Activated T-helper 1 cell treated with anti-CD3 and anti-CD28 coated beads, Interleukin-12 subunit alpha, Interleukin-12 subunit beta, Interleukin-2, Interleukin-4 antibody, amounts not matched to agents 30 ng/mL and 10 ng/mL and 1 ng/mL, durations not matched to agents 14 hours and 24 hours and 36 hours (primary cell): ENCODE measurements at places on chromosomes 16 and 17.
A peak's percentile ranks its signal among the peaks of the same experiment; 100 is the strongest.

- no peaks in the 10 kb centered on the region for H3K4me1 ChIP-seq
- no peak overlapping the region for H3K27ac ChIP-seq
- no peak for DNase-seq
- H3K36me3 ChIP-seq, result no peaks in the 10 kb centered on the region
- H3K27me3 ChIP-seq, result peaks cover 13% of the 10 kb centered on the region
- H3K4me3 ChIP-seq, result no peak overlapping the region
Observed at GRCh38 chr16:90070440-90070839, 6.7 kb downstream of the PRDM7 start.

- no peak overlapping the region for H3K27ac ChIP-seq
- DNase-seq, result no peak
- H3K4me3 ChIP-seq, result no peak overlapping the region
- H3K4me1 ChIP-seq, result no peaks in the 10 kb centered on the region
- peaks cover 13% of the 10 kb centered on the region for H3K27me3 ChIP-seq
- H3K36me3 ChIP-seq, result no peaks in the 10 kb centered on the region
Observed at GRCh38 chr17:73617501-73617900, 26.7 kb downstream of the SDK2 start.

DNA sequence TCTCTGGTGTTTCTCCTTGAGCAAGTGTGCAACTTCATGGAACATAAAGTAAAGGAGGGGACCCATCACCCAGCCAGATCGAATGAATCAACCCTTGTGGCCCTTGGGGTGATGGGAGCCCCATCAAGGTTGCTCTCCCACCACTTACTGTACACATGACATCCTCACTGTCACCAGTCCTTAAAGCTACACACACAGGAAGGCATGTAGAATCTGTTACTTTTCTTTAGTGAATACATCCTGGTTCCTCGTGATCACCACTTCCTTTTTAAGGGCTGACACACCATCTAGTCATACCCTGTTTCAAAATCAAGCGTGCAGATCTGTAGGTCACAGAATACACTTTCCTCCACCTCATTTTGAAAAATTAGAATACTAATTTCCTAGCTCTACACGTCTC lies 22.6 kb upstream of the MPHOSPH6 start:
- peaks cover 20% of the 10 kb centered on the region for H3K4me1 ChIP-seq
- DNase-seq, result peak; percentile 7
- peaks cover 2% of the 10 kb centered on the region for H3K36me3 ChIP-seq
- peak overlapping the region; percentile 83 for H3K27ac ChIP-seq

- H3K36me3 ChIP-seq, result peaks cover 4% of the 10 kb centered on the region
- no peak overlapping the region for H3K4me3 ChIP-seq
- no peak overlapping the region for H3K27ac ChIP-seq
- no peak for DNase-seq
- H3K27me3 ChIP-seq, result no peaks in the 10 kb centered on the region
- H3K4me1 ChIP-seq, result peaks cover 46% of the 10 kb centered on the region
Observed at GRCh38 chr16:31256466-31256865, 3.3 kb upstream of the ITGAM start.

GRCh38 chr17:78840530-78840779 lies 159 bp downstream of the USP36 start:
- no peak for DNase-seq
- H3K27ac ChIP-seq, result peak overlapping the region; percentile 90
- peaks cover 43% of the 10 kb centered on the region for H3K4me1 ChIP-seq
- H3K36me3 ChIP-seq, result peaks cover 28% of the 10 kb centered on the region
- peak overlapping the region; percentile 87 for H3K4me3 ChIP-seq
- H3K27me3 ChIP-seq, result no peaks in the 10 kb centered on the region

- no peaks in the 10 kb centered on the region for H3K27me3 ChIP-seq
- peaks cover 5% of the 10 kb centered on the region for H3K36me3 ChIP-seq
- H3K27ac ChIP-seq, result peak overlapping the region; percentile 97
- peak; percentile 45 for DNase-seq
- H3K4me1 ChIP-seq, result peaks cover 66% of the 10 kb centered on the region
Observed at GRCh38 chr17:51119415-51120356, 982 bp downstream of the SPAG9 start.

DNA sequence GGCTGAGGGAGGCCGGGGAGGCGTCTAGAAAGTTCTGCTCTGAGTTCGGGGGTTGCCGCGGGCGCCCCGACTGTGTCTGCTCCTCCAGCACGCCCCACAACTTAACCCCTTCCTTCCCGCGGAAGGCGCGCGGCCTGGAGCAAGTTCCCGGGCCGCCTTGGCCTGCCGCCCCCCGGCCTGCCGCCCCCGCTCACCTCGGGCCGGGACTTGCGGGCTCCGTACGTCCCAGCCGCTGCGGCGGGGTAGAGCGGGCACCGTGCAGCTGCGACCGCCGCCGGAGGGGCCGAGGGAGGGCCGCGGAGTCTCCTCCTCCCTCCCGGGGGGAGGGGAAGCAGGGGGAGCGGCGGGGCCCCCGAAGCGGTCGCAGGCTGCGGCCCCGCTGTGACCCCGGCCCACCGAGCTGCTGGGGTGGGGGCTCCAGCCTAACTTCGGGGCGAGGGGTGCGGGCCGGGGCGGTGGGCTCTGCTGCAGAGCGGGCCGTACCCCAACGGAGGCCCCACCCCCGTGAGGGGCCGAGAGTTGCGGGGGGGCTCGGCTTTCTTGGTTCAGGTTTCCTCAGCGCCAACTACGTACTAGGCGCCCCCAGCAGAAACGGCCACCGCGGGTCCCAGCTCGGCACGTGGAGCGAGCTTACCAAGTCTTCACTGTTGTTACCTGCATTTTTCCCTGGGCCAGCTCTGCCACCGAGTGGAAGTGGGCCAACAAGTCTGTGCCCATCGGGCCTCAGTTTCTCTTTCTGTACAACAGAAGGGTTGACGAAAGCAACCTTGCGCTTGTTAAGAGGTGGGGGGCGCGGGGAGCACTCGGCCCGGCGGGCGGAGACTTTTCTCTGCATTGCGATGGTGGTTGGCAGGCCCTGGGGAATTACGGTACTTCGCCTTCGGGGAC lies at the start of gene CCDC102A:
Gene CCDC102A, minus strand, starts transcription at position 266 of the 888 bp plus-strand sequence. CDS start 7,394 bp downstream, outside the sequence.
- DNase-seq, result no peak
- peaks cover 61% of the 10 kb centered on the region for H3K4me1 ChIP-seq
- H3K36me3 ChIP-seq, result no peaks in the 10 kb centered on the region
- peak within 1 kb of the TSS; percentile 93 for H3K27ac ChIP-seq

DNA sequence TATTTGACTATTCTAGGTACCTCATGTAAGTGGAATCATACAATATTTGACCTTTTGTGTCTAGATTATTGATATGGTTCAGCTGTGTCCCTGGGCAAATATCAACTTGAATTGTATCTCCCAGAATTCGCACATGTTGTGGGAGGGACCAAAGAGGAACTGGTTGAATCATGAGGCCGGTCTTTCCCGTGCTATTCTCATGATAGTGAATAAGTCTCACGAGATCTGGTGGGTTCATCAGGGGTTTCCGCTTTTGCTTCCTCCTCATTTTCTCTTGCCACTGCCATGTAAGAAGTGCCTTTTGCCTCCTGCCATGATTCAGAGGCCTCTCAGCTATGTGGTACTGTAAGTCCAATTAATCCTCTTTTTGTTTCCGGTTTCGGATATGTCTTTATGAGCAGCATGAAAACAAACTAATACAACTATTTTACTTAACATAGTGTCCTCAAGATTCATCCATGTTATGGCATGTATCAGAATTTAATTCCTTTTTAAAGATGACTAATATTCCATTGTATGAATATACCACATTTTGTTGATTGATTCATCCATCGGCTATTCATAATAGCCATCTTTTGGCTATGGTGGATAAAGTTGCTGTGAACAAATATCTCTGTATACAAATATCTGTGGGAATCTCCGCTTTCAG lies 129.1 kb downstream of the FTO start:
- H3K27me3 ChIP-seq, result no peaks in the 10 kb centered on the region
- H3K27ac ChIP-seq, result no peak overlapping the region
- no peak for DNase-seq

GRCh38 chr16:85998868-85999729 lies 100.1 kb downstream of the IRF8 start:
- H3K36me3 ChIP-seq, result no peaks in the 10 kb centered on the region
- H3K27me3 ChIP-seq, result no peaks in the 10 kb centered on the region
- no peak for DNase-seq
- H3K4me3 ChIP-seq, result peak overlapping the region; percentile 13

GRCh38 chr17:3735515-3735914 lies 11.8 kb downstream of the HASPIN start:
- peaks cover 44% of the 10 kb centered on the region for H3K4me1 ChIP-seq
- H3K4me3 ChIP-seq, result no peak overlapping the region
- no peak overlapping the region for H3K27ac ChIP-seq
- no peak for DNase-seq
- H3K27me3 ChIP-seq, result no peaks in the 10 kb centered on the region

DNA sequence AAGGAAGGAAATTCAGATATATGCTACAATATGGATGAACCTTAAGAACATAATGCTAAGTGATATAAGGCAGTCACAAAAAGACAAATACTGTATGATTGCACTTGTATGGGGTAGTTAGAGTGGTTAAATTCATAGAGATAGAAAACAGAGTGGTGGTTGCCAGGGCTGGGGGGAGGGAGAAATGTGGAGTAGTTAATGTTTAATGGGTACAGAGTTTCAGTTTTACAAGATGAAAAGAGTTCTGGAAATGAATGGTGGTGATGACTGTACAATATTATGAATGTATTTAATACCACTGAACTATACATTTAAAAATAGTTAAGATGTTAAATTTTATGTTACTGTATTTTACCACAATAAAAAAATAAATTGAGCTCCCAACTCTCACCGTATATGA lies 157.9 kb downstream of the TOX3 start:
- no peaks in the 10 kb centered on the region for H3K27me3 ChIP-seq
- DNase-seq, result no peak
- no peak overlapping the region for H3K4me3 ChIP-seq
- no peak overlapping the region for H3K27ac ChIP-seq

DNA sequence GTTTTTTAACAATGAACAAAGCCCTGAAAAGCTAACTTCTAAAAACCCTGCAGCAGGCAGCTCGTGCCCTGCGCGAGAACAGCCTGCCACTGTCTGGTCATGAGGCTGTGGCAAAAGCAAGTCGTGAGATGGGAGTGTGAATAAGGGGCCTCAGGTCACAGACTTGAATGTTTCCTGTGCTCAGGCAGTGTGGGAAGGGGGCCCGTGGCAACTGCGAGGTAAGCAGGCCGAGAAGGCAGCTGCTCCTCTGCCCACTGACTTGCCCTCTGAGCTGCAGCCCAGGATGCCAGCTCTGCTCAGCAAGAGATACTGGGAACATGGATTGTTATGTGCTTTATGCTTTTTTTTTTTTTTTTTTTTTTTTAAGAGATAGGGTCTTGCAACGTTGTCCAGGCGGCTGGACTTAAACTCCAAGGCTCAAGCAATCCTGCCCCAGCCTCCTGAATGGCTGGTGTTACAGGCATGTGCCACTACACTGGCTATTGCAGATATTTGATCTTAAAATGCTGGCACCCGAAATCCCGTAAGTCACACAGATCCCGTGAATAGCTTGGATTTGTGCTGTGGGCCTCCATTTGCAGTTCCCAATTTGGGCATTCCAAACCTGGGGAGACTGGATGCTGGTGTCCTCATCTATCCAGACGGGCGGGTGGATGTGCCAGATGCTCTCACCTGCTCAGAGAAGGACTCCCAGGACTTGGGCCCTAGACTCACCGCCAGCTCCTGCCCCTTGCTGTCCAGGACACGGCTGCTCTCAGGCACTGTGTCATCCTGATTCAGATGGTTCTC lies 44.0 kb downstream of the UBN1 start:
- no peak overlapping the region for H3K27ac ChIP-seq
- no peaks in the 10 kb centered on the region for H3K4me1 ChIP-seq
- peaks cover 1% of the 10 kb centered on the region for H3K36me3 ChIP-seq

DNA sequence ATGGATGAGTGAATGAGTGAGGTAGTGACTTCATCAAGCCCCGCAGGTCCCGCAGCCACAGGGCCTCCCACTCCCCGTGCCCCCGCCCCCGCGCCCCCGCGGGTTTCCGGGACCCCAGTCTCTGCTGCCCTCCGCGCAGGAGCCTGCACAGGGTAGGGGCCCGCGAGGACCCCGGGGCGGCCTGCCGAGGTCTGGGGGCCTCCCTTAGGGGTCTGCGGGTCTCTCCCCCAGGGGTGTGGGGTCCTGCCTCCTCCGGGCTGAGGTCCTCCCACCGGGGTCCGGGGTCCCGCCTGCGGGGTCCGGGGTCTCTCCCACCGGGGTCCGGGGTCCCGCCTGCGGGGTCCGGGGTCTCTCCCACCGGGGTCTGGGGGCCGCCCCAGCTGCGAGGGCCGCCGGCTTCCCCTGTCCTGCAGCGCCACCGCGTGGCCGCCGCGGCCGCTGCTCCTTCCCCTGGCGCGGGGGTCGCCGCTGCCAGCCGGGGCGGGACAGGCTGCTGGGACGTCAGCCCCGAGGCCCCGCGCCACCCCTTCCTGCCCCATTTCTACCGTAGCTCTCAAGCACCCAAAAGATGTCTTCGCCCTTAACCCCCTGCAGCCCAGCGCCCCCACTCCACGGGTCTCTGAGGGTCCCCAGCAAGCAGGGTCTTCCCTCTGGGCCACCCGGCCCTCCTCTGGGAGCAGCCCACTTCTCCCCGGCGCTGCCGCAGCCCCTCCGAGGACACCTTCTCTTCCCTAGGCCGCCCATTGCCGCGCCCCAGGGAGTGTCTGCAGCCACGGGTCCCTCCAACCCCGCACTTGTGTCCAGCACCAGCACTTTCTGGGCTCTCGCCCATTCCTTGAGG lies 10.4 kb upstream of the CHMP6 start:
- peaks cover 1% of the 10 kb centered on the region for H3K36me3 ChIP-seq
- peaks cover 9% of the 10 kb centered on the region for H3K27me3 ChIP-seq
- no peak overlapping the region for H3K27ac ChIP-seq
- no peak overlapping the region for H3K4me3 ChIP-seq
- peaks cover 11% of the 10 kb centered on the region for H3K4me1 ChIP-seq

DNA sequence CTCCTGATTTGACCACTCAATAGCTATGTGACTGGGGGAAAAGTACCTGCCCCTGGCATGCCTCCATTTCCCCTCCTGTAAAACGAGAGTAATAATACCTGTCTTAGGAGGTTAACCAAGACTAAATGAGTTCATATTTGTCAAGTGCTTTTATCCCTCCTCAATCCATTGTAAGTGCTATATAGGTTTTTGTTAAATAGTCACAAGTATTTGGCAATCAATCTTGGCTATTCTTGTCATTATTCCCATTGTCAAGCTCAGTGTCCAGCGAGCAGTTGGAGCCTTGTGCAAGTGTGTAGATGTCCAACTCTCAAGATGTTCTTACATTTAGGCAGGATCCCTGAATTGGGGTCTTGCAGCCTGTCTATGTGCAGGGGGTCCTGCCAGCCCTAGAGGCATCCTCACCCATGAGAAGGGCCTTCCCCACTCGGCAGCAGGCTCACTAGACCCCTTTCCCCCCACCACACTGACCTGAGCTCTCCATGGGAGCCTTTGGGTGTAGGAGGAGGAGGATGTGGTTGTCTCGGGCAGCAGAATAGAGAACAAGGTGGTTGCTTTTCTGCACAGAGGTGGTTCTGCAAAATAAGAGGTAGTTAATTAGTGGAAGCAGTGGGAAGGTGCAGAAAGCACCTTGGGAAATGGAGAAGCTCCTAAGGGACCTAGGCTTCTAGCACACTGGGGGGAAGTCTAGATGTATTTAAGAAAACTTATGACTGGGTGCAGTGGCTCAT lies 18.0 kb downstream of the PIK3R6 start:
- no peak for DNase-seq
- H3K4me1 ChIP-seq, result no peaks in the 10 kb centered on the region
- peaks cover 19% of the 10 kb centered on the region for H3K36me3 ChIP-seq
- no peaks in the 10 kb centered on the region for H3K27me3 ChIP-seq
- no peak overlapping the region for H3K4me3 ChIP-seq
- H3K27ac ChIP-seq, result no peak overlapping the region
